ENCODE measurements at places on chromosomes 16 and 17.
A peak's percentile ranks its signal among the peaks of the same experiment; 100 is the strongest.

DNA sequence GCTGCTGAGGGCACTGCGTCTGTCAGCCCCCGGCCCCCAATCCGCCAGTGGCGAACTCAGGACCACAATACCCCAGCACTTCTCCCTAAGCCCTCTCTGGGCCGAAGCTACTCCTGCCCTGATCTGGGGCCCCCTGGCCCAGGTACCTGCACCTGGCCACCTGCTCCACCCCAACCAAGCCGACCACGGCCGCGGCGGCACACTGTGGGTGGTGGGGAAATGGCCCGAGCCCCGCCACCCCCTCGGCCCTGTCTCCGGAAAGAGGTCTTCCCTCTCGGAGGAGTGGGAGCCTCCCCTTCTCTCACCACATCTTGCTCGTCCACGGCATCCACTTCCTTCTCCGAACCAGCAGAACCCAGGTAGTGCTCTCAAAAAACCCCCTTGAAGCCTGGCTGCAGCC, 3.4 kb upstream of the FBRS start:
- DNase-seq: peak; percentile 13

- no peak for DNase-seq
Observed at GRCh38 chr16:58415003-58415402, 22.7 kb downstream of the GINS3 start.

DNA sequence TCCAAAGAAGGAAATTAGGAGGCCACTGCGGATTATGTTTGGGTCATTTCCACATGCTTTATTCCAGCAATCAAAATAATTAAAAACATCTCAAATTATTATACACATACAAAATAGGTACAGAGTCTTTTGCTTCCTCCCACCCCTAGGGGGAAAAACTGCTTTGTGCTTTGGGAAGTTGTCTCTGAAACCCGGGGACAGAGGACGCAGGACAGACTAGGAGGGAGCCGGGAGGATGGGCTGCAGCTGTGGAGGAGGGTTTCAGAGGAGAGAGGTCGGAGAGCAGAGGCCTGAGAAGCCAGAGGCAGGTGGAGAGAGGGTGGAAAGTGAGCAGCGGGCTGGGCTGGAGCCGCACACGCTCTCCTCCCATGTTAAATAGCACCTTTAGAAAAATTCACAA, 17.4 kb downstream of the COL1A1 start:
- no peak for DNase-seq

DNA sequence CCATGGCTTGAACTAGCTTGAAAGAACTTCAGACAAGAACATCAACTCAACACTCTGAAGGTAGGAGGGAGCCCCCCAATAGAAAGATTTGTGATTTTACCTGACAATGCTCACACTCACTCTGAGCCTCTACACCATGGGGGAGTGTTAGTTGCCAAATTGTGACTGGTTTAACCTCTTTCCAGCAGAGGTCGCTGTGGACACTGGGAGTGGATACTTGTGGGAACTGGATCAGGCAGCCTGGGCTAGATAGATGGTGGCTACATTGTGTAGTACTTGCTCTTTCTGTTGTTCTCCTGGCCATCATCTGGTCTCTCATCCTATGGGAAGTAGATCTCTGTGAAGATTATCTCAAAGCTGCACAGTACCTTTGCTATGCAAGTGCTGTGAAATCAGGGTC, 2.9 kb downstream of the SMPD3 start:
- peak; percentile 30 for DNase-seq

- peak; percentile 59 for DNase-seq
Observed at GRCh38 chr17:78993241-78993956, 13.7 kb upstream of the LGALS3BP start.

DNA sequence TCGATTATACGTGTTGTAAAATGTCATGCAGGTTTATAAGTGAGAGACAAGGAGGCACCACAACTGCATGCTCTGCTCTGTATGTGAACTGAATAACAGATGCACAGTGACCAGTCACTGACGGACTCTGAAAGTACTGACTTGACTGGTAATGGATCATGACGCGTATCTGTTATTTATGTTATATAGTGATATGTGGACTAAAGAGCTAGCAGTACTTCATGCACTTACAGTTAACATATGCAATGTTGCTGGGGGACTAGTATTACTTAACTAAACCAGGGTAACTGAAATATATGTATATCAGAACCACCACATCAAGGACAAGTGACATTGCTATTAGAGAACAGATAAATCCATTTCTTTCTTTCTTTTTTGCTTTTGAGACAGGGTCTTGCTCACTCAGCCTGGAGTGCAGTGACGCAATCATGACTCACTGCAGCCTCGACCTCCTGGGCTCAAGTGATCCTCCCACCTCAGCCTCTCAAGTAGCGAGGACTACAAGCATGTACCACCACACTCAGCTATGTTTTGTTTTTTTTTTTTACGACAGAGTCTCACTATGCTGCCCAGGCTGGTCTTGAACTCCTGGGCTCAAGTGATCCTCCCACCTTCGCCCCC, 17.2 kb downstream of the COIL start:
- no peak for DNase-seq

GRCh38 chr16:85911251-85911930, 12.4 kb downstream of the IRF8 start:
- no peak for DNase-seq

GRCh38 chr17:80245566-80246265, 14.9 kb upstream of the RNF213 start:
- no peak for DNase-seq

- DNase-seq: no peak
Observed at GRCh38 chr16:81610144-81610842, 165.7 kb downstream of the CMIP start.

DNA sequence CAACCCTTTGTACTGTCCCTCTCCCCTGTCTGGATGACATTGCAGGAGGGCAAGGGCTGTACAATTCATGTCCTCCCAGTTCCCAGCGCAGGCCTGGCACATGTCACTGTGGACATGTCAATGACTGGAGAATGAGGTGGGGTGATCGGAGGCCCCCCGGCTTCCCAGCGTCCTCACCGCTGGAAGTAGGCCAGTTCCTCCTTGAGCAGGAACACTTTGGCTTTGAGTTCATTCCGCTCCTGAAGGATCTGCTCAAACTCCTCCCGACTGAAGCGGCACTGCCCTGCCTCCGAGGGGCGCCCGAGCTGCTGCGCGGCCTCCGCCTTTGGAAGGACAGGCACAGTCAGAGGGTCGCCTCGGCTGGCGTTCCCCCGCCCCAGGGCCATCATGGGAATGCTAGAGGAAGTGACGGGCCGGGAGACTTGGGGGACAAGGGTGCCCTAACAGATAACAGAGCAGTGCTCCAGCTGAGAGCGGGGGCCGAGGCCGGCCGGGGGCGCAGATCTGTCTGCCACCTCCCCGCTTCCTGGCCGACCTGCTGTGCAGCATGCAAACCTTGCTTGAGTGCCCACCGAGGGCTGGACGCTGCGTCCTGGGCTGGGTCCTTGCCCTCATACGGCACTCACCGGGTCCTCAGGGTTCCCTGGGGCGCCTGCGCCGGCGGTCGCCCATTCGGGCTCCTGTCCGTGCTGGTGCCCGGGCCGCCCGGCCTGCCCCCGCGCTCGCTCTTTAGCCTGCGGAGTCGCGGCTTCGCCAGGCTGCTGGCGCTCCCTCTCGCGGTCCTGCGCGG, 1.3 kb downstream of the RILP start:
- DNase-seq: no peak

GRCh38 chr16:1863681-1864460, 8.1 kb downstream of the MEIOB start:
- no peak for DNase-seq

DNA sequence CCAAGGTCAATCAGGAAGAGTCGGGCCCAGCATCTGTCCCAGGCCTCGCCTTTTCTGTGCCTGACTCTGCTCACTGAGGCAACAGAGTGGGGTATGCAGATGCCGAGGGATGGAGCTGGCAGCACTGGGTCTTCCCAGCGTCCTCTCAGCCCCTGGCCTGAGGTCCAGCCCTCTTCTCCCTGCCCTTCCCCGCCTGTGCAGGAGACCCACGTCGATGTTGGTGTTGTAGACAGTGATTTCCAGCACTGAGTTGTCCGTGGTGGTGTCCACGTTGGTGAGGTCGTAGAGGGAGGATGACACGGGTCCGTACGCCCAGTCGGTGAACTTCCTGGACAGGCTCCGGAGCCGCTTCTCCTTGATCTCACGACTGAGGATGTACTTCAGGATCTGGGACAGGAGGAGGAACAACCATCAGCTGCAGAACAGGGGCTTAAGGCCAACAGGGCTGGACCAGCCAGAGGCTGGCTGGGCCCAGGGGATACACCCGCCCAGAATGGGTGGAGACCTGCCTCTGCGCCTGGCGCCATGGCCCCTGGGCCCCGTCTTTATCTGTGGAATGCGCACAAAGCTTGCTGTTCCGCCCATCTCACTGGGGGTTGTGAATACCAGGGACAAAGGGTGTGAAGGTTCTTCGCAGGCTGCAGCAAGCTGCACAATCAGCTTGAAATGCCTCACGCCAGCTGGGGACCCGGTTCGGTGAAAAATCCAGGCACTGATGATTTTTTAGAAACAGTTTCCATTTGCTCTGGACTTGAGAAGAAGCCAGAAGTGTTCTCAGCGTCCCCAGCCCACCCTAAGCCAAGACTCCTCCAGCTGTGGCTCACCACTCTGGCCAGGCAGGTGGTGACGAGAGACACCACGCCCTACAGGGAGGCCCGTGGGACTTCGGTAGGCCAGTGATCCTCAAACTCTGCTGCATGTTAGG, 27.5 kb downstream of the TRPV3 start:
- no peak for DNase-seq

- no peak for DNase-seq
Observed at GRCh38 chr17:55351226-55351625, 70.4 kb downstream of the MMD start.

- DNase-seq: no peak
Observed at GRCh38 chr16:15597822-15598647, 44.9 kb downstream of the MARF1 start.

DNA sequence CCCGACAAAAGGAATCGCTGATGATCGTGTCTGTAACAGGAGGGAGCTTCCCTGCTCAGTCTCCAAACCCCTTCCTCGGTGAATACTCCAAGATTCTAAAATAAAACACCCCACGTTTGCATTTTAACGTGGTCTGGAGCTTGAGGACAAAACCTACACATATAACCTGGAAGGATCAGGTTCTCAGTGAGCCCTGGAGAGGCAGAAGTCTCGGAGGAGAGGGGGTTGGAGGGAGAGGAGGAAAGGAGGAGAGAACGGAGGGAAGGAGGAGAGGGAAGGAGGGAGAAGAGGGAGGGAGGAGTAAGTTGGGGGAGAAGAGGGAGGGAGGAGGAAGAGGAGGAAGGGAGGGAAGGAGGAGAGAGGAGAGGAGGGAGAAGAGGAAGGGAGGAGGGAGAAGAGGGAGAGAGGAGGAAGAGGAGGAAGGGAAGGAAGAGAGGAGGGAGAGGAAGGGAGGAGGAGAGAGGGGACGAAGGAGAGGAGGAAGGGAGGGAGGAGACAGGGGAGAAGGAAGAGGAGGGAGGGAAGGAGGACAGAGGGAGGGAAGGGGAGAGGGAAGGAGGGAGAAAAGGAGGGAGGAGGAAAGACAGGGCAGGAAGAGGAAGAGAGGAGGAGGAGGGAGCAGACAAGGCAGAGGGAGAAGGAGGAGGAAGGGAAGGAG, 27.4 kb upstream of the GINS2 start:
- no peak for DNase-seq

GRCh38 chr16:47599512-47599911, 138.4 kb downstream of the PHKB start:
- DNase-seq: no peak

DNA sequence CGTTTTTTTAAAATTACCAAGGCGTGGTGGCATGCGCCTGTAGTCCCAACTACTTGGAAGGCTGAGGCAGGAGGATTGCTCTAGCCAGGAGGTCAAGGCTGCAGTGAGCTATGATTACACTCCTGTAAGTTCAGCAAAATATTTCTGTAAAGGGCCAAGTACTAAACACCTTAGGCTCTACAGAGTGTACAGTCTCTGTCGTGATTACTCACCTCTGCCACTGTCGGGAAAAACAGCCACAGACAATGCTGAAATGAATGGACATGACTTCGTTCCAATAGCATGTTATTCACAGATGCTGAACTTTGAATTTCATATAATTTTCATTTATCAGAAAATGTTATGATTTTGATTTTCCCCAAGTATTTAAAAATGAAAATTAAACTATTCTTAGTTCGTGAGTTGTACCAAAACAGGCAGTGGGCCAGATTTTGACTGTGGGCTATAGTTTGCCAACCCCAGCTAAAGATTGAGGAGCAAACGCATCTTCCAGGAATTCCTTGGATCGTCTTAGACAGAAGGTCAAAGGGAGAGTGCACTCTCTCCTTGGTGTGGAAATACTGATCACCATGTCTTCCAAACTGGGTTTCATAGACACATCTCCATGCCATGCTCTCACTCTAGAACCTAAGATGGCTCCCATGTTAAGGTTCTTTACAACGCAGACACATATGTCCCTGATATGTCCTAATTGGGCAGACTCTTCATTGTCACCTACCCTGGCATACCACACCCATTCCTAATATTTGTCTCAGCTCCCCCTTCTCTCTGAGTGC, 89.5 kb downstream of the MARF1 start:
- no peak for DNase-seq

GRCh38 chr16:79004309-79004708, 596.2 kb downstream of the MAF start:
- DNase-seq: no peak

- no peak for DNase-seq
Observed at GRCh38 chr16:76976101-76976500, 214.9 kb upstream of the MON1B start.

- no peak for DNase-seq
Observed at GRCh38 chr16:21028728-21029127, 121.9 kb downstream of the DNAH3 start.

DNA sequence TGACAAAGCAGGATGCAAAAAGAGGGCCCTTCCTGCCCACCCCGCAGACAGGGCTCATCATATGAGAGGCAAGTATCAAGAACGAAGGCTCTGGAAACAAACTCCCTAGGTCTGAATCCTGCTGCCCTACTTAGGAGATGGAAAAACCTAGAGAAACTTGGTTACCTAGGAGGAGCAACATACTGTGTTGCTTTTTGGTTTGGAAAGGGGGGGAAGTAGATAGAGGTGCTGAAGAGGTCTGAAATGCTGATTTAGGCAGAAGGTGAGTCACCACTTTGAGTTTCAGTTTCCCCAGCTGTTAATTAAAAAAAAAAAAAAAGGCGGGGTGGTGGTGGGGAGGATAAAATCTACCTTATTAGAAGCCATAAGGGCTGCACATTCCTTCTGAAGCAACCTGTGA, 1.5 kb downstream of the N4BP1 start:
- DNase-seq: no peak

- no peak for DNase-seq
Observed at GRCh38 chr17:178292-179065, 3.0 kb downstream of the DOC2B start.

- DNase-seq: no peak
Observed at GRCh38 chr16:70422543-70422942, 16.4 kb downstream of the ST3GAL2 start.

GRCh38 chr16:56856876-56857447, 8.0 kb upstream of the SLC12A3 start:
- DNase-seq: no peak

DNA sequence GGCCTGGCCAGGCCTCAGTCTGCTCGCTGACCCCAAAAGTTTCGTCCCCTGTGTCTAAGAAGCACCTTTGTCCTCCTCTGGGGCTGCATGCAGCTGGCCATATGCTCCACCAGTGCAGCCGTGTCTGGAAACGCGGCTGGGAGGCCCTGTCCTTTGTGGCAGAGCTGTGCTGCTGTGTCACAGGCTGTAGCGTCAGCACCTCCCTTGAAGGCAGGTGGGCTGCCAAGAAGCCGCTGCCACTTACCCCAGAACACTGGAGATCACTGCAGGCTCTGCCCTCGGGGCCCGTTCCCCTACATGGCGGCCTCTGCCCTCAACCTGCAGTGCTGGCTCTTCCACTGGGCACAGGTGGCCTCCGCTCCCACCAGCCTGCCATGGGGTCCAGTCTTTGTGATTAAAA, 15.7 kb upstream of the MC1R start:
- DNase-seq: no peak

- no peak for DNase-seq
Observed at GRCh38 chr17:32882734-32883133, 5.8 kb upstream of the MYO1D start.
